ENCODE measurements at places on chromosomes 5 and 9. TPM values are rescaled to one million over a fixed set of nuclear protein-coding genes. Genes with fewer than 3 reads are reported as not detected.

- no peak overlapping the region for H3K4me3 ChIP-seq
- H3K36me3 ChIP-seq: no peaks in the 10 kb centered on the region
- DNase-seq: no peak
- no peak overlapping the region for H3K27ac ChIP-seq
- H3K27me3 ChIP-seq: no peaks in the 10 kb centered on the region
Observed at GRCh38 chr5:149388498-149389190, 9.6 kb upstream of the IL17B start.

- peaks cover 3% of the 10 kb centered on the region for H3K36me3 ChIP-seq
- H3K4me3 ChIP-seq: no peak overlapping the region
- H3K4me1 ChIP-seq: peaks cover 51% of the 10 kb centered on the region
- no peaks in the 10 kb centered on the region for H3K27me3 ChIP-seq
- peak overlapping the region; percentile 97 for H3K27ac ChIP-seq
Observed at GRCh38 chr9:114382699-114383520, 4.9 kb downstream of the AKNA start.

DNA sequence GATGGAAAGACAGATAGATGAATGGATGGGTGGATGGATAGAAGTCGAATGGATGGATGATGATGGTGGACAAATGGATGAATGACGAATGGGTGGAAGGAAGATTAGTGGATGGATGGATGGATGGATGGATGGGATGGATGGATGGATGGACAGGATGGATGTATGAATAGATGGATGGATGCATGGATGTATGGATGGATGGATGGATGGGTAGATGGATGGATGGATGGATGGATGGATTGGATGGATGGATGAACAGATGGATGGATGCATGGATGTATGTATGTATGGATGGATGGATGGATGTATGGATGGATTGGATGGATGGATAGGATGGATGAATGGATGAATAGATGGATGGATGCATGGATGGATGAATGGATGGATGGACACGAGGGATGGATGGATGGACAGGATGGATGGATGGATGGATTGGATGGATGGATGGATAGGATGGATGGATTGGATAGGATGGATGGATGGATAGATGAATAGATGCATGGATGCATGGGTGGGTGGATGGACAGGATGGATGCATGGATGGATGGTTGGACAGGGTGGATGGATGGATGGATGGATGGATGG is 52.4 kb downstream of the DUSP1 start:
- DNase-seq: no peak
- no peaks in the 10 kb centered on the region for H3K36me3 ChIP-seq
- peaks cover 14% of the 10 kb centered on the region for H3K27me3 ChIP-seq
- H3K27ac ChIP-seq: no peak overlapping the region
- peaks cover 20% of the 10 kb centered on the region for H3K4me1 ChIP-seq

- peaks cover 32% of the 10 kb centered on the region for H3K4me1 ChIP-seq
- no peaks in the 10 kb centered on the region for H3K36me3 ChIP-seq
- H3K4me3 ChIP-seq: no peak overlapping the region
- peak overlapping the region; percentile 12 for H3K27ac ChIP-seq
- no peak for DNase-seq
Observed at GRCh38 chr5:150505816-150506215, 2.1 kb upstream of the NDST1 start.

GRCh38 chr9:100731038-100731556 is 153.2 kb downstream of the CAVIN4 start:
- no peak overlapping the region for H3K4me3 ChIP-seq
- H3K36me3 ChIP-seq: no peaks in the 10 kb centered on the region
- no peak for DNase-seq
- peaks cover 36% of the 10 kb centered on the region for H3K4me1 ChIP-seq
- H3K27ac ChIP-seq: no peak overlapping the region

DNA sequence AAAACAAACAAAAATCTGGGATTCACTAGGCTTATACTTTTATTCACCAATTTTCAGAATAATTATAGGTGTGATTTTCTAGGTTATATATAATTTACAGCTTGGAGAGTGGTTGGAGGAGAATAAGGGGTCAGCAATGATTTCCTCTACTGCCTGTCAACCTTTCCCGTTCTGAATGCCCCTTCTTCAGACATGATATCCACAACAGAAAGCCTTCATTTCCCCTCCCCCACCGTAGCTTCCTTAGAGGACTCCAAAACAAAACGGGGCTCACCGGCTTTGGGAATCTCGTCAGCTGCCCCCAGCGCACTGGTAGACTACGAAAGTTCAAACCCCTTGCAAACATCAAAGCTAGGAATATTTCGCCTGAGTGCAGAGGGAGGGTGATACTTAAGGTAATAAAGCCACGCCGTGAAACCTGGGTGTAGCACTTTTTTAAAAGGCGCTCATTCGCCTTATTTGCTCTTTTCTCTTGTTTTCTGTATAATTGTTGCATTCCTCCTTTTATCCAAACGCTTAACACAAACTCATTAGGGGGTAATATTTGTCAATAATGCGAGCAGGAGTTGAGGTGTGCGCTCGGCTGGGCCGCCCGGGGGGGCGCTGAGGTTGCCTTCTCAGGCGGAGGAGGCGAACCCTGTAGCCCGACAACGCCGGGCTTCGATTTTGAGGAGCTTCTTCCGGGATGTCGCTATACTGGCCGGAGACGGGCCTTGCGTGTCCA is 2.4 kb downstream of the OTP start:
- H3K4me3 ChIP-seq: peak overlapping the region; percentile 74
- no peak overlapping the region for H3K27ac ChIP-seq
- H3K4me1 ChIP-seq: peaks cover 28% of the 10 kb centered on the region
- no peak for DNase-seq

- no peak overlapping the region for H3K4me3 ChIP-seq
- no peak for DNase-seq
- no peaks in the 10 kb centered on the region for H3K27me3 ChIP-seq
- H3K4me1 ChIP-seq: peaks cover 56% of the 10 kb centered on the region
- H3K27ac ChIP-seq: no peak overlapping the region
- no peaks in the 10 kb centered on the region for H3K36me3 ChIP-seq
Observed at GRCh38 chr9:124270504-124271335, 13.0 kb downstream of the NEK6 start.

- H3K27me3 ChIP-seq: no peaks in the 10 kb centered on the region
- H3K36me3 ChIP-seq: no peaks in the 10 kb centered on the region
- peaks cover 14% of the 10 kb centered on the region for H3K4me1 ChIP-seq
- no peak overlapping the region for H3K27ac ChIP-seq
Observed at GRCh38 chr5:103915081-103915480, 352.5 kb upstream of the NUDT12 start.

GRCh38 chr5:38286002-38286401 is 27.6 kb downstream of the EGFLAM start:
- no peak overlapping the region for H3K4me3 ChIP-seq
- no peak for DNase-seq
- no peaks in the 10 kb centered on the region for H3K36me3 ChIP-seq

DNA sequence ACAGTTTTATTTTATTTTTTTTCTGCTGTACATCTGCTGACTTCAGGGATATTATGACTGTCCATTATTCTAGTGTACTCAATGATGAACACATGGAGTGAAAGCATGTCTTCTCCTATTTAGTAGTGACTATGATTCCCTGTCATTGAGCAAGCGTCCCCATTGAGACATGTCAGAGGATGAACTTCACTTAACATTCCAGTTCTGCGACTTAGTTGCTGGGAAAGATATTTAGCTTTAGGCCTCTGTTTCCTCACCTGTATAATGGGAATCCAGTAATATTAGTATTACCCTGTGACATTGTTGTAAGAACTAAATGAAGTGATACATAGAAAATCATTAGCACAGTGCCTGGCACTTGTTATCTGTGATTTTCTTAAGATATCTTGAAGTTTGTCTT is 144.8 kb upstream of the DHFR start:
- DNase-seq: no peak
- H3K4me1 ChIP-seq: no peaks in the 10 kb centered on the region
- H3K4me3 ChIP-seq: no peak overlapping the region
- H3K27ac ChIP-seq: no peak overlapping the region
- H3K27me3 ChIP-seq: no peaks in the 10 kb centered on the region
- peaks cover 31% of the 10 kb centered on the region for H3K36me3 ChIP-seq

DNA sequence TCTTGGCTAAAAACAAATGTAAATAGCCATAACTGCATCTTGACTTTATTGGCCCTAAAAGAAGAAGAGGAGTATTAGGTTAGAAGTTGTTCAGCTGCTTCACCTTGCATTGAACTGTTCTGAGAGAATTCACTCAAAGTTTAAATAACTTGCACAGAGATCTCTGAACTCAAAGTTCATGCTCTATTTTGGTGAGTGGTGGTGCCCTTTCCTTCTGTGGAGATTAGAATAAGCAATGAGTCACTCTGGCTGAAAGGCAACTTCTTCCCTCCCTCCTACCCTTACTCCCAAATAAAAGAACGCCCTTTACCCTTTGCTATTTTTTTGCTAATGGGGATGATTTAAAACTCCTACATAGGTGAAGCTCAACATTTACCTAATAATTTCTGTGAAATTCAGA is 48.9 kb downstream of the ERMP1 start:
- DNase-seq: no peak
- H3K27me3 ChIP-seq: no peaks in the 10 kb centered on the region
- no peaks in the 10 kb centered on the region for H3K4me1 ChIP-seq
- peaks cover 58% of the 10 kb centered on the region for H3K36me3 ChIP-seq

DNA sequence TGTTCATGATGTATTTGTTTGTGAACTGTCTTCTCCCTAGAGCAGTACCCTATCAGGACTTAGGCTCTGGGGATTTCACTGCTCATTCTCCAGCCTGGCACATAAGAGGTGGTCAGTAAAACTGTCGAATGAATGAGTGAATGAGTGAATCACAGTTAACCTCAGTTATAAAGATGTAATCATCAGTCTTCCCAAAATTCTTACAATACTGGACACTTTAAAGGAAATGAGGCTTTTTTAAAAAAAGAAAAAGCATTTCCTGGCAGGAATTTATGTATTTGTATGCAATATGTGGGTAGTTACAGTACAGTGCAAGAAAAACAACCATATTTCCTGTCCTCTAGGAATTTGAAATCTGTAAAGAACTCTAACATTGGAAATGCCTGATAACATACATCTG is 59.6 kb downstream of the RAI14 start:
- no peaks in the 10 kb centered on the region for H3K27me3 ChIP-seq
- H3K27ac ChIP-seq: no peak overlapping the region
- peaks cover 16% of the 10 kb centered on the region for H3K36me3 ChIP-seq
- H3K4me1 ChIP-seq: peaks cover 25% of the 10 kb centered on the region

DNA sequence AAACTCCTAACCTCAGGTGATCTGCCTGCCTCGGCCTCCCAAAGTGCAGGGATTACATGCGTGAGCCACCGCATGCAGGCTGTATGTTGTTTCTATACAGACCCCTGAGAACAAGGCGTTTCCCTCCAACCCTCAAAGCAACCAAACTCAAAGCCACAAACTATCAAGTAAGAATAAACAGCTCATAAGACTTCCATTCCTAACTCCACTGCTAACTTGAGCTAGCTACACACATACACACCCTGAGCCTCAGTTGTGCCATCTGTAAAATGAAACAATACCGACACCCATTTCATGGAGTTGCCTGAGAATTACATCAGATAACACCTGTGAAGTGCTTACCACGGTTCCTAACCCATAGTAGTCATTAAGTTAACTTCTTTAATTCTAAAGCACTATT is 70.8 kb downstream of the SERINC5 start:
- no peaks in the 10 kb centered on the region for H3K36me3 ChIP-seq
- peaks cover 20% of the 10 kb centered on the region for H3K27me3 ChIP-seq
- H3K4me1 ChIP-seq: peaks cover 39% of the 10 kb centered on the region
- H3K27ac ChIP-seq: no peak overlapping the region
- no peak for DNase-seq

DNA sequence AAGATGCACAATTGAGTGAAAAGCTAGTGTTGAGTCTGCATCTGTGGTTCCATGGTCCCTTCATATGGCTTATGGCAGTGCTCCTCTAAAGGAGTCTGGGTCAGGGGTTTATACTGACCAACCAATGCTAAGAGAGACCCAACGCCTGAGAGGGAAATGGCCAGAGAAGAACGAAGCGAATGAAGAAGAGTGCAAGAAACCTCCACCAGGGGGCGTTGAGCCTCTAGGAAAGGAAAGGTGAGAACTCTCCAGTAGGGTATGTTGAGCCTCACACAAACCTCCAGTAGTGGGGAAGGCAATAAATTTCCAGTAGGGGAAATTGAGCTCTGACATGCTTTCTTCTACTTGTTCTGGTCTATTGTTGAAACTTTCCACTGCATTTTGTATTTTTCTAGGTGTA is 470.6 kb downstream of the PRDM9 start:
- no peaks in the 10 kb centered on the region for H3K4me1 ChIP-seq
- H3K36me3 ChIP-seq: peaks cover 9% of the 10 kb centered on the region
- H3K4me3 ChIP-seq: no peak overlapping the region
- no peak overlapping the region for H3K27ac ChIP-seq

- no peak overlapping the region for H3K27ac ChIP-seq
- H3K4me1 ChIP-seq: peaks cover 17% of the 10 kb centered on the region
- no peak overlapping the region for H3K4me3 ChIP-seq
- no peak for DNase-seq
- no peaks in the 10 kb centered on the region for H3K36me3 ChIP-seq
- H3K27me3 ChIP-seq: no peaks in the 10 kb centered on the region
Observed at GRCh38 chr9:419571-420171, 205.0 kb downstream of the DOCK8 start.

- no peaks in the 10 kb centered on the region for H3K4me1 ChIP-seq
- H3K36me3 ChIP-seq: no peaks in the 10 kb centered on the region
- no peak overlapping the region for H3K27ac ChIP-seq
- no peak overlapping the region for H3K4me3 ChIP-seq
Observed at GRCh38 chr5:179166886-179167841, 107.0 kb downstream of the ZNF354C start.

DNA sequence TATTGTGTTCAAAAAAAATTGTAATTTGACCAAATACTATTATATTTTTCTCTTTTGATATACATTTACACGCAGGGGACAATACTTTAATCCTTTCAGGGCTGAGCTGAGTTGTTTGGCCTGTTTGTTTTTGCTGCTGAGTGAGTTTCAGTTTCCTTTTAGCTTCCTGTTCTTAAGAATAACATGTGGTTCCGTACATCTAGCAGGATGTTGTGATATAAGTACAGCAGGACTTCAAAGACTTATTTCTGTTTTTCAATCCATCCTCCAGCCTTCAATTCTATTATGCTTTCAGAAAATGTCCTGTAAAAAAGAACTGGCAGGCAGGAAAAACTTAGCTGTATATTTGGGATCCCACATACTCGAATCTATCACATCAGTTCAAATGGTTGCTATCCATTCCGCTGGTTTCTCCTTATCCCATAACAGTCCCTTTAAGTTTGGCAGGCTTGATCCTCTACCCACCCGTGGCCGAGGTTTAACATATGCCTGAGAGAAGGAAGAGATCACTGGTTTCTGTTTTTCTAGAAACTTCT is 1037.3 kb upstream of the ACO1 start:
- H3K27ac ChIP-seq: peak overlapping the region; percentile 60
- no peak for DNase-seq
- H3K36me3 ChIP-seq: peaks cover 2% of the 10 kb centered on the region
- no peaks in the 10 kb centered on the region for H3K27me3 ChIP-seq
- no peak overlapping the region for H3K4me3 ChIP-seq

DNA sequence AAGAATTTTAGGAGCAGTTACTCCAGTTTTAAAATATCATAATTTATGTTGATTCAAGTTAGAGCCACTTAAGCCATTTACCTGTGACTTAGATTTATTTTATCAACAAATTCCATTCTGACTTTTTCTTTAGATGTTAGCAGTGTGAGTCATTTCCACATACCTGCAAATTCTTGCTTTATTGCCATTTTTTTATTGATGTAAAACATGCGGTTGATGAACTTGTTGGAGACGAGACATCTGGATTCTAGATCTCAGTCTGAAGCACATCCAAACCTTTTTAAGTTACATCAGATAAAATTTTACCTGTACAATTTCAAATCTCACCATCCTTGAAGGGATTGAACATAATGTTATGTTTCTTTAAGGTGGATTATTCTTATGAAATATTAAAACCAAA is 240.9 kb downstream of the IRX1 start:
- H3K4me3 ChIP-seq: no peak overlapping the region
- no peaks in the 10 kb centered on the region for H3K27me3 ChIP-seq
- H3K4me1 ChIP-seq: no peaks in the 10 kb centered on the region
- no peak overlapping the region for H3K27ac ChIP-seq
- H3K36me3 ChIP-seq: no peaks in the 10 kb centered on the region

Gene ANXA1
- total RNA-seq: 6.6 TPM

Gene CDKN2A
- total RNA-seq: not detected

Gene SELENOP
- total RNA-seq: 2.2 TPM

Gene NR2F1
- total RNA-seq: 411 TPM

All from neural crest cell (in vitro differentiated cells).